ENCODE measurements at places on chromosomes 16 and 17. TPM values are rescaled to one million over a fixed set of nuclear protein-coding genes. Genes with fewer than 3 reads are reported as not detected.
A peak's percentile ranks its signal among the peaks of the same experiment; 100 is the strongest.

GRCh38 chr16:25411396-25412081 is 153.9 kb upstream of the ZKSCAN2 start:
- peak; percentile 48 for DNase-seq

- DNase-seq = no peak
These were observed 10.0 kb upstream of the CD300LD start for GRCh38 chr17:74601944-74602572.

- DNase-seq = peak; percentile 60
These were observed 676 bp downstream of the CPD start for GRCh38 chr17:30379303-30379902.

CASKIN1 gene
- total RNA-seq = 0.05 TPM

RAD51D gene
- total RNA-seq = 4.4 TPM

TBC1D26 gene
- not detected for total RNA-seq

G6PC1 gene
- total RNA-seq = 440 TPM
